ENCODE measurements at places on chromosomes 1 and 21.

- DNase-seq: peak; percentile 98
These were observed 4.0 kb downstream of the GLMP start for GRCh38 chr1:156291226-156292061.

DNA sequence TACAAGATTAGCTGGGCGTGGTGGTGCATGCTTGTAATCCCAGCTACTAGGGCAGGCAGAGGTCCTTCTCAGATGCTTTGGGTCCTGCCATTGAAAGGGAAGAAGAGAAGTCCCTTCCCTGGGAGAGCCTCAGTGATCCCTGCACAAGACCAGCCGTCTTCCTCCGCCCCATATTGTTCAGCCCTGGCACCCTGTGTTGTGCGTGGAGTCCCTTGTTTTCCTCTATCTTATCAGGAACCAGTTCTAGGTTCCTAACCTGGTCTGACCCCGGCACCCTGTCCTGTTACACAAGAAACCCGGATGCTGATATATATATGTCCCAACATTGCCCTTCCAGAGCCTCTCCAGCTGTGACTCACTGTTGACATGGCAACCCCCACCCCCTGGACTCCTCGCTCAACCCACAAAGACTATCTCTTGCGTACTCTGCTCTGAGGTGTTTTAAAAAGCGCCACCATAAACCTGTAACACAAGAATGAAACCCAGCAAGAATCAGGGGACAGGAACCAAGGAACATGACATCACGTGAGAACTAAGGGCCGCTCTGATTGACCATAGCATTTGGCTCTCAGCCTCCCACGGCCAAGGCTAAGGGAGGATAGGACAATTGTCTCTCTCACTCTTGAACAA, 4.8 kb downstream of the MX2 start:
- DNase-seq: peak; percentile 70

- no peak for DNase-seq
These were observed 6.5 kb downstream of the EPS15 start for GRCh38 chr1:51512606-51513005.

GRCh38 chr1:184002071-184002470, 35.5 kb downstream of the COLGALT2 start:
- DNase-seq: peak; percentile 75

GRCh38 chr1:16021681-16022080, at the start of gene CLCNKA:
Gene CLCNKA (plus strand): TSS chr1:16022036. CDS start chr1:16022620, 584 bp downstream.
- DNase-seq: no peak

DNA sequence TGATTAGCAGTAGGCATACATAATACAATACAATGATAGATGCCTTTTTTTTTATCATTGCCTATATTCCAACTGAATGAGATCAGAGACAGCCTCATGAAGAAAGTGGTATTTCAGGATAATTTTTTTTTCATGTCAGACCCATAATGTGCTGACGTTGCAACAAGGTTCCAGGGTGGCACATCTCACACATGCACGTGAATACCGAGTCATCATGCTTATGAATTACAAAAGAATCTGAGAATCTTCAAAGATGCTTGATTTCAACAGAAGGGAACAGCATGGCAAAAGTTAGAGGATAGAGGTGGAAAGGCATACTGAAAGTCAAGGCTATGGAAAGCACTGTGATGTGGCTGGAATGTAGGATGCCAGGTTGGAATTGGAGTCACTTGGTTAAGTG, 5.0 kb upstream of the RNF11 start:
- DNase-seq: peak; percentile 19

All from AG20443 (cell line).